Gastrocnemius medialis (tissue), 4 donors: ENCODE measurements at places on chromosomes 16 and 17.
A peak's percentile ranks its signal among the peaks of the same experiment; 100 is the strongest.

- DNase-seq: no peak
Measured at GRCh38 chr17:73142872-73143381, 21.9 kb upstream of the SSTR2 start.

DNA sequence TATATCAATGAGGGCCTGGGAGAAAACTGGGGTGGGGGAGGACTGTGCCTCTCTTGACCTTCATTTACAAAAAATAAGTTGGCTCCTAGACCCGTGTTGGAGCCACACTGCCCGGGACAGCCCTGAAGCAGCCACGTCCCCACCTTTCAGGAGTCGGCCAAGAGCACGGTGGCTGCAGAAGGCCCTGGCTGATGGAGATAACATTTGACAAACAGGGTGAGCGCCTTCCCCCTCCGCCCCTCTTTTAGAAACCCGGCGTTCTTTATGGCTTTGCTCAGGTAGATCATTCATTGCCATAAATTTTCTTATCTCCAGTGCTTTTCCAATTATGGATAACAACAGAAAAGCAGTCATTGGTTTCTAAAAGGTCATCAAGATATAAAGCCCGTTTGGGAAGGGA lies 398.1 kb upstream of the TNRC6C start:
- DNase-seq: no peak

DNA sequence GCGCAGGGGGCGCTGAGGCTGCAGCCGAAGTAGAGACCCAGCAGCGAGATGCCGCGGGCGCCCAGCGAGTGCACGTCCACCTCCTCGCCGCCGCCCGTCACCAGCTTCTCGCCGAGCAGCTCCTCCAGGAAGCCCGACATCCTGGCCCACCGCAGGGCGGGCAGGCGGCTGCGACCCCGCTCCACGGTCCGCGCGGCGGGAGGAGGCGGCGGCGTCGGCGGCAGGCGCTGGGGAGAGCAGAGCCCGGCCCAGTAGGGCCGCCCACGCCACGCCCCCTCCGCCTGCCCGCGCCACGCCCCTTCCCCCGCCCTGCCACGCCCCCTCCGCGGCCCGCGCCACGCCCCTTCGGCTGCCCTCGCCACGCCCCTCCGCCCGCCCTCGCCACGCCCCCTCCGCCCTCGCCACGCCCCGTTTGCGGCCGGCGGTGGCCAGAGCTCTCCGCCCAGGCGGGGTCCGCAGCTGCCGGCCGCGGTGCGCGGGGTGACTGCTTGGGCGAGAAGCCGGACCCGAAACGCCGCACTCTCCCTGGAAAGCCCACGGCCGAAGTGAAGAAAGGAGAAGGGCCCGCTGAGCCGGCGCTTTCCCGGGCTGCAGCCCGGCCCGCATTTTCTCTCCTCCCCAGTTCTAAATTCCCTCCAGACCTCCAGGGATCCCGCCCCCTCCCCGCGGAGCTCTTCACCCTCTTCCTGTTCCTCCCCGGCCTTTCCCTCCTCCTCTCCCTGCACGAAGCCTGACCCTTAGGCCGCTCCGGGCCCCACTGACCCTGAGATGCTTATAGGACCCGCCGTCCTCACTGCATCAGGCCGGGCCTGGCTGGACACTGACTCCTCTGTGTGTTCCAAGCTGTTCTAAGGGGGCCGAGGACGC lies at the start of gene NXN:
Gene NXN (minus strand): TSS at position 238 of the 867 bp plus-strand sequence.
- peak; percentile 82 for DNase-seq

- no peak for DNase-seq
Measured at GRCh38 chr17:44005527-44006271, 1.3 kb downstream of the NAGS start.

- no peak for DNase-seq
Measured at GRCh38 chr17:2975469-2975958, 87.9 kb downstream of the OR1D5 start.

- DNase-seq: no peak
Measured at GRCh38 chr16:86019446-86020047, 120.6 kb downstream of the IRF8 start.

DNA sequence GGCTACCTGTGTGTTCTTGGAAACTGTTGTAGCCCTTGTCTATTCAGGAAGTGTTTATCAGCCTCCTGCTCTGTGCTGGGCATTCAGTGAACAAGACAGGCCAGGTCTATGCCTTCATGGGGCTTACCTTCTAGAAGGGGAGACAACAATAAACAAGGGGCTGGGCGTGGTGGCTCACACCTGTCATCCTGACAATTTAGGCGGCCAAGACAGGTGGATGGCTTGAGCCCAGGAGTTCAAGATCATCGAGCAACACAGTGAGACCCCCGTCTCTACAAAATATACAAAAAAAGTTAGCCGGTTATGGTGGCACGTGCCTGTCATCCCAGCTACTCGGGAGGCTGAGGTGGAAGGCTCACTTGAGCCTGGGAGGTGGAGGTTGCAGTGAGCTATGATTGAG lies 5.5 kb upstream of the GSG1L start:
- no peak for DNase-seq

DNA sequence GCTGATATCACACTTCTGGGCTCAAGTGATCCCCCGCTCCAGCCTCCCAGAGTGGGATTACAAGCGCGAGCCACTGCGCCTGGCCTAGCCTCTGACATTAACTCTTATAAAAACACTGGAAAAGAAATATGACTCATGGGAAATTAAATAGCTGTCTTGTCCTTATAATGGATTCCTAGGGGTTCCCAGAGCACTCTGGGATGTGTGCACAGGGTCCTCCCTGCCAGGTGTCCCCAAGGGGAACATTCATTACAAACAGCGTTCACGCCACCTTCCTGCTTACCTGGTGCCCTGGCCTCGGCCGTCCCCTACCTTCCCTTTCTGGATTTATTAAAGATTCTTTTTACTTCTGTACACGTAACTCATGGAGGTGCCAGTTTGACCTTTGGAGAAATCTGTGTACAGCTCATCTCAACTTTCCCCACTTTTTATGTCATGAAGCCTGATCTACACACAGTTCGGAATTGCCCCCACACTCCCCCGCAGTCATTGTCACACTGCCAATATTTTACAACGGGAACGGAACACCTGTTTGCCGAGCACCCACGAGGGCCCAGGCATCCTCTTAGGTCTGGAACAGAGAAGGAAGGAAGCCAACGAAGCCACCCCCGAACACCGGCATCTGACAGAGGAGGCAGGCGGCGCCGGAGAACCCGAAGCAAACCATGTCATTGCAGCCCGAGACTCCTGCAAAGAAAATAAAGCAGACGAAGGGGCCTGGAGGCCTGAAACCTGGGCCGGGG lies 39.7 kb upstream of the MEAK7 start:
- DNase-seq: no peak

DNA sequence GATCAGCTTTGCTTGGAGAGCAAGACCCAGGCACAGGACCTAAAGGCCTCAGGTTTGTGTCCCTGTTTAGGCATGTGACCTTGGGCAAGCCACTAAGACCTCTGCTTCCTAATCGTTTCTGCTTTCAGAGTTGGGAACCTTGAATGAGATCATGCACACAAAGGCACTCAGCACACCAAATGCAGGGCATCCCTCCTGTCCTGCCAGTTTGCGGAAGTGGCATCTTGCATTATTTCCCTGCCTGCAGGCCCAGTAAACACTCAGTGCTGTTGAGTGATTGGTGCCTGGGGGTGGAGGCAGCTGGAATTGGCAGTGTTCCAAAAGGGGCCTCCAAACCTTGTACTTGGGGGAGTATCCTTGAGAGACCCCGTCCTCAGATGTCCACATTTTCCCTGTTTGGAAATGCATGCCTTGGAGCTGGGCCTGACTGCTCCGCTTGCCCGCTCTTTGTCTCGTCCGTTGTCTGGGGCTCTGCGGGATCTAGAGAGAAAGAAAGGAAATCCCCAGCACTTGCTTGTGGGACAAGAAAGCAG lies 28.7 kb downstream of the MRM1 start:
- no peak for DNase-seq
